ENCODE measurements at places on chromosomes 7 and 10. TPM values are rescaled to one million over a fixed set of nuclear protein-coding genes. Genes with fewer than 3 reads are reported as not detected.

- no peak for DNase-seq
These were observed 63.9 kb upstream of the CACNA2D1 start for GRCh38 chr7:82507365-82507975.

DNA sequence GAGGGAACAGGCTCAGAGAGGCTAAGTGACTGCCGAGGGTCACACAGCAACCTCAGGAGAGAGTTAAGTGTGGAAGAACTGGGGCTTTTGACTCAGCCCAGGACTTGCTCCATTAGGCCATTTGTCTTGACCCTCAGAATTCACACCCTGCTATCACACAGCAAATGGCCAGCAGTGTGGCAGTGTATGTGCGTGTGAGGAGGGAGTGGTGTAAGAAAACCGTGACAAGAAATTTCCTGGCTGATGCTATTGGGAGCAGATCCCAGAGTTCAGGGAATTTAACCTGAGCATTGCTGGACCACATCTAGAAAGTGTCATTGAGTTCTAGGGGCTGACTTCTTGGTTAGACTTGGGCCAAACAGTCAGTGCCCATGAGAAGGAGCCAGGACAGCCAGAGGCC is 18.4 kb downstream of the VWA2 start:
- DNase-seq: no peak

GRCh38 chr10:74103560-74104258 is 46.9 kb downstream of the AP3M1 start:
- no peak for DNase-seq

- no peak for DNase-seq
These were observed 1.6 kb downstream of the FZD8 start for GRCh38 chr10:35640474-35640873.

The VAX1 gene
- not detected for total RNA-seq

The SFRP4 gene
- total RNA-seq: 5.0 TPM
